Activated T-cell treated with anti-CD3 and anti-CD28 coated beads, Interleukin-2, amount 50 U/mL, for 1 hour (primary cell): ENCODE measurements at places on chromosomes 4 and X.

- DNase-seq = no peak
These were observed 256.3 kb downstream of the CENPC start for GRCh38 chr4:67288964-67289363.

- DNase-seq = no peak
These were observed 261.5 kb downstream of the IL1RAPL1 start for GRCh38 chrX:28848707-28849106.

DNA sequence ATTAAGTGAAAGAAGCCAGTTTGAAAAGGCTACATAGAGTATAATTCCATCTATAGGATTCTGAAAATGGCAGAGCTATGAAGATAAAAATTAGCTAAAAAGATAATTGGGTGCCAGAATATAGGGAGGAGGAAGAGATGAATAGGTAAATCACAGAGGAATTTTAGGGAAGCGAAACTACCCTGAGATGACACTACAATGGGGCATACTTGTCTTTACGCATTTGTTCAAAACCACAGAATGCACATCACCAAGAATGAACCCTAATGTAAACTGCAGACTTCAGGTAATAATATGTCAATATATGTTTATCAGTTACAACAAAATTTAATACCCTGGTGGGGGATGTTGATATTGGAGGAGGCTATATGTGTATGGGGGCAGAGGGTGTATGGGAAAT, 1342.9 kb downstream of the ADGRL3 start:
- DNase-seq = no peak

DNA sequence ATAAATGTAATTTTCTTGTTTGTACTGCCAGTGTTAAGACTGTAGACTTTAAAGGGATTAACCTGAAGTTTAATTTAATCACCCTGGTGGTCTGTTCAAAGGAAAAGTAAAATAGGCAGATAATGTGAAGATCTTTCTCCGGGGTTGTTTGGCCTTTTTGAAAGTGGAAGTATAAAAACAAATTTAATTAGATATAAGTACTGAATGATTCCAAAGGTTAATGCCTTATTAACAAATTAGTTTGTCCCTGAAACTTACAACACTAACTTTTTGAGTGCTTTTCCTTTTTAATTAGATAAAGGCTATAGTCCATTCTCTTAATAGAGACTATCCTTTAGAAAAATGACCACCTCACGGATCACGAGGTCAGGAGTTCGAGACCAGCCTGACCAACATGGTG, 10.4 kb upstream of the PGAM4 start:
- no peak for DNase-seq
